NCI-H187 treated with DMSO at 0.1 percent for 48 hours (cell line): ENCODE measurements at places on chromosomes 12 and 14.

DNA sequence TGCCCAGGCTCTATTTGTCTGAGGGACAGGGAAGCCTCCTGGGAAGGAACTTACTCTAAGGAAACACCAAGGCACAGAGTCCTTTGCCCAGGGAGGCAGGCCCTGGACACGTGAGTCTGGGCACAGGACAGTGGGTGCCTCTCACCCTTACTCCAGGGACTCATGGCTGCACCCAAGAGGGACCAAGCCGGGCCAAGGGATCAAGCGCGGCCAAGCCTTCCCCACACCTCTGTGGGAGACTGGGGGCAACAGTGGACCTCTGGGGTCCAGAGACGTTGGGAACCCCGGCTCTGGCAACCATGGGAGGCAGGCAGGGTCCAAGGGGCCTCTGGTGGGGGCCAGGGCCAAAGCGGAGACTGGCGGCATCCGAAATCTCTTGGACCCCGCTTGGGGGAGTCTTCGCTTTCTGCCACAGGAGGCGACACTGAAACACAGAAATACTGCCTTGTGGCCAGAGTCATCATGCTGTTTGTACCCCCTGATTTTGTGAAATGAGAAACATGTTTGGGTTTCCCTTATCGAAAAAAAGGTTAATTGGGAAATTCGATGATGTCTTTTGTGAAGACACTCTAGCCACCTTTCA is 51.7 kb upstream of the BCL11B start:
- DNase-seq: no peak

GRCh38 chr14:94771158-94771905 is 1.4 kb upstream of the GSC start:
- no peak for DNase-seq

DNA sequence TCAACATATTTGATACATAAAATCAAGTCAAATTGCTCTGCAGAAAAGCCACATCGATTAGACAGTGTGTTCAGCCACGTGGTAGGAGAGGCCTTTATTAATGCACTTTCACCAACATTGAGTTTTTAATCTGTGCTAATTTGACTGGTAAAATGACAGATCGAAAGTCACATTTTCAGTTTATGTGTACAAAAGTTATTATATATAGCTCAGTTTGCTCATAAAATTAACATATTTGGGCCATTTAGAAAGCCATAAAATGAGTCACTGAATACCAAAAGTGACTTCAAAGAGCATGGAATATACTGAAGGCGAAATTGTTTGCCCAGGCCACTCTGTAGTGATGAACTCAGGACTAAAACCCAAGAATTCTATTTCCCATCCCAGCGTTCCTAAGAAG is 26.0 kb downstream of the C12orf42 start:
- DNase-seq: no peak

GRCh38 chr12:101097829-101098580 is 112.0 kb downstream of the SLC5A8 start:
- DNase-seq: peak; percentile 96

GRCh38 chr14:45641541-45641940 is 388.5 kb upstream of the MIS18BP1 start:
- DNase-seq: peak; percentile 18

DNA sequence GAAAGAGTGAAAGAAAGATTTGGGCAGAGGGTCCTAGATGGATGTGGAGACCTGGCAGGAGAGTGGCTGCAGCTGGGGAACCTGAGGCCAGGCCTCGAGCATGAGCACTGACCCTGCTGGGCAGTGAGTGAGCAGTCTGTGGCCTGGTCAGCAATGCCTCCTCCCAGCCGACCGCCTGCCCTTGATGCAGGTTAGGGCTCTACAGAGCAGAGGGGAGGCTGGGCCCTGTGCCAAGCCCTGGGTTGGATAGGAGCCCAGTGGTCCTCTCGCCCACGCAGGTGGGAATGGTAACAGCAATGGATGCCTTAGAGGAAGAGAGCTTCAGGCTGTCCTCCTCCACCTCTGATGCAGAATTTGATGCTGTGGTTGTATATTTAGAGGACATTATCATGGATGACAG is 59.8 kb downstream of the RAB35 start:
- no peak for DNase-seq

DNA sequence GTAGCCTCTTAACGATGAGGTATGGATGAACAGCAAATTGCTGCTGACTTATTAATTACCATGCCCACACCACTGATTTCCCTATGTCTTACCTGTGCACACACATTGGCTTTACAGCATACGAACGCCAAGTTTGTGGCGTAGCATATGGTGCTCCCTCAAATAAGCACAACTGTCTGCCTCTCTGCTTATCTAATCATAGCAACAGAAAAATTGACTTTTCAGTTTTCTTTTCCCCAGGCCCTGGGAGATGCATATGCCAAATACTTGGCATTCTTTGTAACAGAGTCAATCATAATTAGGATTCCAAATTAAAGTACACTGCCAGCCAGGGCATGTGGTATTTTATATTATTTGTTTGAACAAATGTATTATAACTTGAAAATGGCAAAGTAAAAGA is 625.5 kb downstream of the DIO2 start:
- DNase-seq: no peak

- DNase-seq: no peak
These were observed 126.2 kb downstream of the GRIP1 start for GRCh38 chr12:66552716-66553115.

- no peak for DNase-seq
These were observed 14.0 kb downstream of the GTSF1 start for GRCh38 chr12:54459355-54459754.

GRCh38 chr12:67667276-67668073 is 18.9 kb downstream of the DYRK2 start:
- DNase-seq: no peak

GRCh38 chr12:18897823-18898222 is 159.9 kb downstream of the CAPZA3 start:
- no peak for DNase-seq

- DNase-seq: no peak
These were observed 2.1 kb downstream of the SUSD6 start for GRCh38 chr14:69613312-69614073.

GRCh38 chr12:8609061-8609570 is 3.5 kb downstream of the AICDA start:
- no peak for DNase-seq

DNA sequence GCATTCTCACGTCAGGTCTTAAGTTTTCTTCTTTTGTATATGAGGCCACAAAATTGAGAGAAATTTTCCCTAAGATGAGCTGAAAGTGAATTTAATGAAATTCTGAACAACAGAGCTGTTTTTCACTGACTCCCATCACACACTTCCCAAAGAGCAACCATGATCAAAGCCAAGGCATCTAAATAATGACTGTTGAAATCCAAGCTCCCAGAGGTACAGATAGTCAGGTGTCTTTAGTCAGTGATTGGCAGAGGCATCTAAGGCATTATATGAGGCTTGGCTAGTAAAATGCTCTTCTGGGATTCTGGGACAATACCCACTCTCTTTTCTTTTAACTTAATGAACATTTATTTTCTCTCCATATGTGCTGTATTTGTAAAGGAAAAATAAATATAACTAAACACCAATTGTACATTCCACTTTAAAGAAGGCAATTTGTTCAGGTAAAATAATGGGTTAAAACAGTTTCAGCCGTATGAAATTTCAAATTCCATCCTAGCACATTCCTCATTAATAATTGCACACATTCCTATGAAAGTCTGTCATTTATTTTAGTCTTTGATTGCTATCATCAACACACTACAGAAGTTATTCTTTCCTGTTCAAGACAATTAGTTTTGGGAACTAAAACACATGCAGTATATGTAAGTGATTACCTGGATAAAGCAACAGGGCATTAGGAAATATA is 871 bp upstream of the SSTR1 start:
- DNase-seq: no peak

DNA sequence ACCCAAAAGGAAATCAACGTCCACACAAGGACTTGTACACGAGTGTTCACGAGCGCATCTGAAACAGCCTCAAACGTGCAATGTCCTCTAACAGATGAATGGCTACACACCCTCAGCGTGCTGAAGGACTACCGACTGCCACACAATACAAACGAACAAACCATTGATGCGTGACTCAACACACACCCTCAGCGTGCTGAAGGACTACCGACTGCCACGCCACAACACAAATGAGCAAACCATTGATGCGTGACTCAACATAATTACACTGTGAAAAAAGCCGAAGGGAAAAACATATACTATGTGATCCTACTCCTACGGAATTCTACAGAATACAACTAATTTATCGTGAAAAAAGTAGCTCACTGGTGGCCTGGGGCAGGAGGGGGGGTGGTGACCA is 25.1 kb upstream of the BTBD6 start:
- no peak for DNase-seq

GRCh38 chr14:104852280-104852663 is 12.8 kb upstream of the CEP170B start:
- DNase-seq: no peak

GRCh38 chr14:61670576-61670975 is 24.7 kb upstream of the HIF1A start:
- no peak for DNase-seq

GRCh38 chr12:60144395-60144794 is 548.6 kb downstream of the SLC16A7 start:
- DNase-seq: no peak

DNA sequence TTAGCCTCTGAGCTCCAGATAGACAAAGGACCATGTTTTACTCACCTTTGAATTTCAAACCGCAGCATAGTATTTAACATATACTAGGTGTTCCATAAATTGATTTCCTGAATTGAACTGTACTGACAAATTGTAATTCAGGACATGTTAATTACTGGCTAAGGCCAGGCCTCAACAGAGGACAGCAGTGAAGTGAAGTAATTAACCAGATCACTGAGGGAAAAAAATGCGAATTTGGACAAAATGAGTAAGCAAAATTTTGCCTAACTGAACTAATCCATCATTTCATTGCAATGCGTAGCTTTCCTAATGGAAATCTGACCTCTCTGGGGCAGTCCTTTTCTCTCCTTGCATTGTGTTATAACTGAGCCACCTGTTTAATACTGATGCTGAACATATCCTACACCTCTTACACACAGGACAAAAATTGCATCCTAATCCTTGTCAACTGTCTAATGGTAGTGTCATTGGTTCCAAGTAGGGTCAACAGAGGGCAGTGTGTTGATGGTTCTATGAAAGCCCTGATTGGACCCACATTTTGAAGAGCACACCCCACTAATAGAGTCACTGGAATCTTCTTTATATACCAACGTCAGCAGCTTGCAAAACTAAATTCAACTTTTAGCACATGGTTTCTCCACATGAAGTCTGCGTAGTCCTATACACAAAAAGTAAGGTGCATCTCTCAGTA is 148.4 kb downstream of the SLC25A21 start:
- no peak for DNase-seq

DNA sequence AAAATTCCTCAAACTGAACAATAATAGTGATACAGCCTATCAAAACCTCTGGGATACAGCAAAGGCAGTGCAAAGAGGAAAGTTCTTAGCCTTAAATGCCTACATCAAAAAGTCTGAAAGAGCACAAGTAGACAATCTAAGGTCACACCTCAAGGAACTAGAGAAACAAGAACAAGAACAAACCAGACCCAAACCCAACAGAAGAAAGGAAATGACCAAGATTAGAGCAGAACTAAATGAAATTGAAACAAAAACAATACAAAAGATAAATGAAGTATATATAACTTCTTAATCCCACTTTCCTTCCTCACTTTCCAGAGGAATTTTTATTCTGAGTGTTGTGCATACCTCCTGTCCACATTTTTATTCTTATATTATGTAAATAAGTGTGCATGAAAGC is 192.0 kb downstream of the FUT8 start:
- no peak for DNase-seq

DNA sequence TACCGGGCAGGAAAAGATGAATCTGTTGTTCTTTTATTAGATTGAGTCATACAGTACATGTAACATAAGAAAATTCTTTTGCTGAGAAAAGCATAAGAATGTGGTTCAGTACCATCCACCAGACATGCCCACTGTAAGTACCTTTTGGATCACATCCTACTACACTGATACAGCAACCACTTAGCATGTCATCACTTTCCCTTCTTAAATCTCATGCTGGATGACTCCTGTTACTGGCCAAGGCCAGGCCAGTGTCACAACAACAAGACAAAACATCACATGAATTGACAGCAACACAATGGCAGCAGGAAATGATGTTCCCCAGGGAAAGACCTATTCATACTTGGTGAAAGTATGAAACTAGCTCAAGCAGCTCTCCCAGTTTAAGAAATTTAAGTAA is 46.4 kb downstream of the STXBP6 start:
- no peak for DNase-seq

DNA sequence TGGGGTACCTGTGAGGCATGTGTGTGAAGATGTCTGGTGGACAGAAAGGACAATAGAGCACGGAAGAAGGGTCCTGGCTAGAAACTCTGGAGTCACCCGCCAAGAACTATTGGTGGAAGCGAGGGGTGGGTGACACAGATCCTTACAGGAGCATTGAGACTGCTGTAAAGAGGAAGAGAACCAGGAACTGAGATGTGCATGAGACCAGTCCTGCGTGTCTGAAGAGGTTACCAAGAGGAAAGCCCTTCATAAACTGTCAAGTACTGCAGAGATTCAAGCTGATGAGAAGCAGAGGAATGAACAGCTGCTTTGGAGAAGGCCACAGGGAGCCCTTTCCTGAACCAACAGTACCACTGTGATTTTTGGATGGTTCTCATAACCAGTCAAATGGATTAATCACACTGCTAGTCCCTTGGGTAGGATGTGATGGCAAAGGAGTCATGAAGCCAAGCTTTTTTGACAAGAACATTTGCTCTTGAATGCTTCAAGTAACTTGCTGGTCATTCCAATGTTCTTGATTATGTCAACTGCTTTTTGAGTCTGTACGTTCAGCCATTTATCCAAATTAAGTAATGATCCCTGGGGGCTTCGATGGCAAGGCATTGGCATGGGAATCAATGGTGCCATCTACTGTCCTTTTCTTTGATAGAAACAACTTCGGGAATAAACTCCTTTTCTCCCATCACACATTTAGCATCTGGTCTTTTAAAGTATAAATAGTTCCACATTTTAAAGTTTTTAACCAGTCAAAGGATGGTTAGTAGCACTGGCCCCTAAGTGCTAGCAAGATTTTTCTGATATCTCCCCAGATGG is 42.9 kb downstream of the GPR135 start:
- DNase-seq: no peak

DNA sequence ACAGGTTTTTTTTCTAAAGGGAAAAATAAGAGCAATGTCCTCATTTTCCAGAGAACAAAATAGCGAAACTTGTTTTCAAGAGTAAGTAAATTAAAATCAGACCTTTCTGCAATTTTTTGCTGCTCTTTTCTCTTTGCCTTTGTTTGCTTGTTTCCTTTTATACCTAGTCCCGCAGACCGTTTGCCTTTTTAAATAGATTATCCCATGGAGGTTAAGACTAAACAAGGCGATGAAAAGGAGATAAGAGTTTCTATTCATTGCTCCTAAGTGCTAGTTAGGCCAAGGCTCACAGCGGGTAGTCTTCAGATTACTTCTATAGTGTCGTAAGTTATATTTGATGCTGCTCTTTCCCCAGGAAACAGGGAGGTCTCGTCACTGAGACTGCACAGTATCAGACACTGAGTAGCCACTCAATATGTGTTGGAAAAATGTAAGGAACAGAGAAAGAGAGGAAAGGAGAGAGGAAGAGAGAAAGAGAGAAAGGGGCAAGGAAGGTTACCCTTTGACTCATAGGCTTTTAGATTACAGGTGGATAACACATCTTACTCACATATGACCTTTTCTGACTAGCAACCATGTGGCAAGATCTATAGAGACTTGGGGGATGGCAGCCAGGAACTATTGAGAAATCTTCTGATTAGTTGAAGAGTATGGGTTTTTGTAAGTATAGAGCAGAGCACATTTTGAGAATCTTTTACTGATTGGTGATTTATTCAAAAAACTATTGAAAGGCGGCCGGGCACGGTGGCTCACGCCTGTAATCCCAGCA is 107.5 kb upstream of the PARP11 start:
- DNase-seq: no peak

- no peak for DNase-seq
These were observed 78.7 kb downstream of the NEDD1 start for GRCh38 chr12:96985515-96986362.
